ENCODE measurements at places on chromosomes 2 and 18.

DNA sequence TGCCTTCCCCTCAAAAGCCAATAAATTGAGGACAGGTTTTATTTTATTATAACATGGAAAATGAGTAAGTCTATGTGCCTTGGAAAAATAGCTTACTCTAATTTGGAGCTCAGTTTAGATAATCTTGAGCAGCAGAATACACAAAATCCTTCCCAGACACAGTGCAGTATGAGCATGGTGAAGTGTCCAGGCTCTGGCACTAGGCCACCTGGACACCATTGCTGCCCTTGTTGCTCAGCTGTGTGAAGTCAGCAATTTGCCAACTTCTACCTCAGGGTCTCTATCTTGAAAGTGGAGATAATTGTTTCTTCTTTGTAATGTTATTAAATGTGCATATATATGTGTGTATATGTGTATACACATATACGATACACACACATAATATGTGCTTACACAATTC lies 104.9 kb upstream of the CAVIN2 start:
- no peak for DNase-seq

GRCh38 chr2:130332271-130333073 lies 10.2 kb upstream of the IMP4 start:
- peak; percentile 68 for DNase-seq

GRCh38 chr18:45458033-45458432 lies 157.2 kb upstream of the SLC14A2 start:
- no peak for DNase-seq

DNA sequence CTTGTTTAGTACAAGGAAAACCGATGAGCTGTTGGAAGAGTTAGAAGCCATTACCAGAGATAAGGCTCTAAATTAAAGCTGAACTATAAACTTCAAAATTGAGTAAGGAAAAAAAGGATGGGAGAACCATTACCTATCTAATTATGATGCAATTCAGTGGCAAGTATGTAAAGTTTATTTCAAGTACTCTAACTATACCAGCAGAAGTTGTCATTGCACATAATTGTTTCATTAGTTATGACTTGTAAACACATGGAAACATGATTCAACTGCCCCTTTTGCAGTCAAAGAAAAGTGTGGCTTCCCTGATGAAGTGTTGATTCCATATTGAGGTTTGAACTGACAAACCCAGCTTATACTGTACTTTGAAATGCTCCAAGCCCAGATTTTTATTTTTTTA lies 324.1 kb upstream of the KCNJ3 start:
- no peak for DNase-seq

DNA sequence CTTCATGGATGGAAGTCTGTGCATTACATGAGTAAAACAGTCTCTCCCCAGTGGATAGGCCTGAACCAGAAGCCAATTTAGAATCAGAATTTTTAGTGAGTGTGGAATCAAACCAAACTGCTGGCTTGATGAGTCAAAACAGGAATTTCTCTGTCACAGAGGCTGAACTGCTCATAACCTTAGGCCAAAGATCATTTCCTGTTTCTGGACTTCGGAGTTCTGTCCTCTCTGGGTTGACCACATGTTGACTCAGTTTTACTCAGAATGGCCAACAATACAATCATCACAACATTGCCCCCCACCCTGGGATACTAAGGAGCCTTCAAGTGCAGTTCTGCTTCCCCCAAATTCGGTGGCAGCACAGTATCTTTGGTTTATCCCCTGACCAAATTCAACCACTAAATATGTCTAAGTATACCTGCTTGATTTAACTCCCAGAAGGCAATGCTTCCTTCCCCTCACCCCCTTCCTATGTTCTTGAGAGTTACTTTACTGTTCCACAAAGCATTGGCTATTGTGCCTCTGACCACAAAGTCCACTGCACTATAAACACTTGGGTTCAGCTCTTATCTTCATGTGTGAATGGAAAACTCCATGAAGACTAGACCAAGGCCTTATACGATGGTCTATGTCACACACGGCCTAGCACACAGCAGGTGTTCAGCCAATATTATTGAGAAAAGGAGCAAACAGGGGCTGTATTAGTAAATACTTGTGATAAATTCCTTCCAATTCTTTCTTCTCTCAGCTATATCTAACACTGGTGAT lies 67.8 kb downstream of the NXPH2 start:
- DNase-seq, result no peak

DNA sequence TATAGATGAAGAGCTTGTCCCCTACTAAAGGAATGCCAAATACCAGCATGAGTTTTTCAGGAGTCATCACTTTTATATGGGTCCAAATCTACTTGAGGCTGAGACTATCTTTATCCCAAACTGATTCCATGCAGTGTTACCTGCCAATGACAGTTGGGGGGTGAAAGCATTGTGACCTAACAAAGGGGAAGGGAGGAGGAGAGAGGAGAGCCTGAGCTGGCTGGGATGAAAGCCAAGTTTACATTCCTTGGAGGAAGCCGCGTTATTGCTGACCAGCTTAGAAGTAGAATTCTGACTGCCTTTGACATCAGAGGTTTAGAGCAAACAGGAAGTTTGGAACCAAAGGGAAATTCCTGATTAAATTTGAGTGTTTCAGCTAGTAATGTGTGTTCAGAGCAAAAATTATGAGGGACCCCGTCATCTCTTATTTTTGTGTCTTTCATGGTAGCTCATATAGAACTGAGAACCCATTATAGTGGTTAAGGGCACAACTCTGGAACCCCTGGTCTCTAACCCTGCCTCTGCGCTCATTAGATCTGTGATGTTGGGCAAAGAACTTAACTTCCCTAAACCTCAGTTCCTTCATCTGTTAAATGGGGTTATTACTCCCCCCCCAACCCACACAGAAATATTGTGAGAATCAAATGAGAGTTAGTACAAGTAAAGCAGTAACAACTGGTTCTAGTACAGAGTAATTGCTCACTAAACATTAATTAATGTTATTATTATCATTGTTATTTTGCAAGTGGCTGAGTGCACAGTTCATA lies 199.3 kb upstream of the EPAS1 start:
- DNase-seq, result peak; percentile 33

GRCh38 chr2:27489118-27489497 lies 435 bp downstream of the IFT172 start:
- no peak for DNase-seq

- DNase-seq, result no peak
These were observed 538.0 kb downstream of the TMX3 start for GRCh38 chr18:68176901-68177300.

DNA sequence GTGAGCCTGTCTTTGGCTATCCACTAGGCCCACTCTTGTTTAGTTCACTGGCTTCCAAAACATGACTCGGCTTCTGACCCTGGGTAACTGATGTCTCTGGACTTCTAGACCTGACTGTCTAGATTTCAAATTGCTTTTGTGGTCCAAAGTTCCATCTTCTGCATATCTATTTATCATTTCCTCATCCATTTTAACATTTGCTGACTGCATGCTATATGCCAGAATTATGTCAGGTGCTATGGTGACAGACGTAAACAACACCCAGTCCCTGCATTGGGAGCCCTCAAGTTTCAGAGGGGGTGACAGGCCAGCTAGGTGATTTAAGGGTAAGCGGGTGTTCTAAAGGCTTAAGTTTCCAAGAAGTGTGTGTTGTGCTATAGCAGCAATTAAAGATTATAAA lies 140.9 kb downstream of the PIEZO2 start:
- no peak for DNase-seq

- DNase-seq, result no peak
These were observed 239.0 kb downstream of the ZNF521 start for GRCh38 chr18:25112821-25113434.

DNA sequence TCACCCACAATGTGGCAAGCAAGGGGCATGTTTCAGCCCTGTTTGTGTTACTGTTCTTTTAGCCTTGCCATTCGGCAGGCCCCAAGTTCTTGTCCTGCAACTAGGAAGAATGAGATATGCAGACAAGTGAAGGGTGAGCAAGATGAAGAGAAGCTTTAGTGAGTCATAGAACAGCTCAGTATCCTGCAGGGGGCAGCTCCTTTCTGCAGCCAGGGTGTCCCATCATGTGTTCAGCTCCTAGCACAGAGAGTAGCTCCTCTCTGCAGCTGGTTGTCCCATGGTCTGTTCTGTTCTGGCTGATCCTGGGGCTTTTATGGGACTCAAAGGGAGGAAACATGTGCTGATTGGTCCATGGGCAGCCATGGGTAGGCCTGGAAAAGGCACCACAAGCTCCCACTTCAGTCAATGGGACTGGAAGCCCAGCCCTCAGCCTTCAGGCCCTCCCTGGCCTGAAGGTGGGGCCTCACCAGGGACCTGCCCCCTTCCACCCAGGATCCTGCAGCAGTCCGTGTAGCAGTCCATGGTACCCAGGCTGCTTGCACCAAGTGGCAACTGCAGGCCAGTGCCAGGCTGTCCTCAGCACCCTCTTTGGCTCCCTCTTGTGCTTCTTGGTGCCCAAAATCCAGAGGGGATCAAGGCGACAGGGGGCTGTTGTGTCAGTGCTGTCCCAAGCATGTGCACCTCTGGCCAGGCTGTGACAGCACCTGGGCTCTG lies 326.4 kb downstream of the NR4A2 start:
- peak; percentile 2 for DNase-seq

DNA sequence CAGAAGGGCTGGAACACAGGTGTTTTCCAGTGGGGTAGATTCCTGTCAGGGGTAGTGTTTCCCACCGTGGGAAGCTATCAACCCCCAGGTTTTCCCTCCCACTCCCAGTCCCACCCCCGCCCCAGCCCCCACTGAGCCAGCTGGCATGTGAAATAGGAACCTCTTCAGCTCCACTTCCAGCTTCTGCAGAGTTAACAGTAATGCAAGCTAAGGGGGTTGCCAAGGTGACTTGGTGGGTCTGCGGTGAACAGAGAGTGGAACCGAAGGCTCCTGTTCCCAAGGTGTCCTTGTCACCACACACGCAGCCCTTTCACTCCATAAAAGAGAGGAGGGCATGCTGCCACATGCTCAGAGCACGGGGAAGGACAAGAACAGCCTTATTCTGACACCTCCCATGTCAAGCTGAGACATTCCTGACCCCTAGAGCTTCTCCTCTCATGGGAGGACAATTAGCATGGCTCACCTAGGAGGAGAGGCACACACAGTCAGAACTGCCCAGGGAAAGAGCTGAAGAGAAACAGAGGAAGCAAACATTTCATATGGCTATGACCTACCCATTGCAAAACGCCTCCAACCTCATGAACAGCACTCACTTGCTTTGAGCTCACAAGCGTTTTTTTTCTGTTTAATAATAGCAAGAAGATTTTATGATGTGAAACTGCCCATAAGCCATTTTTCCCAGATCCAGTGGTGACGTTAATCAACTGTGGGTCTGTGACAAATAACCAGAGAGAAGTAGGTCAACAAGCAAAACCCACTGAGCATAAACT lies 39.8 kb upstream of the TBC1D8 start:
- no peak for DNase-seq

- DNase-seq, result no peak
These were observed 14.0 kb downstream of the TNS1 start for GRCh38 chr2:217988840-217989204.

DNA sequence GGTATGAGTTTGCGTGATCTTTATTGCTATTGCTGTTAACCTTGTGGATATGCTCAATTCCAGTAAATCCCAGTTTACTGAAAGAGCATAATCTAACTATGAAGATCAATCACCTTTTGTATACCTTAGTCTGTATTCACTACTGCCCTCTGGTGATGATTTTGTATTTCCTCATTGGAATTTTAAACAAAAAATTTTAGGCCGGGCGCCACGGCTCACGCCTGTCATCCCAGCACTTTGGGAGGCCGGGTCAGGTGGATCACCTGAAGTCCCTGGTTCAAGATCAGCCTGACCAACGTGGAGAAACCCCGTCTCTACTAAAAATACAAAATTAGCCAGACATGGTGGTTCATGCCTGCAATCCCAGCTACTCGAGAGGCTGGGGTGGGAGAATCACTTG lies 5.1 kb downstream of the COMMD1 start:
- no peak for DNase-seq

DNA sequence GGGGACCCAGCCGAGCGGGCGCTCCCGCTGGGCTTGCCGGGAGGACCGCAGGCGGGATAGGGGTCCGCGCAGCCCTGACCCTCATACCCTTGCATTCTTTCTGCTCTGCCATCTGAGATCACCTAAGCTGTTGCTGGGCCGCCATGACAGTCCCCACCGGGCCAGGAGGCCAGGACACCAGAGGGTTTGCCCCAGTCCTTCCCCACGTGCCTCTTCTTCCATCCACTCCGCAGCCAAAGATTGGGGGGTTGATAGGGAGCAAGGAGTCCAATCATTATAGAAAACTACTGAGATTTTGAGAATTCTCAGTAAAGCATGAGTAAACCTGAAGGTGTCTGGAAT lies 453 bp upstream of the GRB14 start:
- no peak for DNase-seq

DNA sequence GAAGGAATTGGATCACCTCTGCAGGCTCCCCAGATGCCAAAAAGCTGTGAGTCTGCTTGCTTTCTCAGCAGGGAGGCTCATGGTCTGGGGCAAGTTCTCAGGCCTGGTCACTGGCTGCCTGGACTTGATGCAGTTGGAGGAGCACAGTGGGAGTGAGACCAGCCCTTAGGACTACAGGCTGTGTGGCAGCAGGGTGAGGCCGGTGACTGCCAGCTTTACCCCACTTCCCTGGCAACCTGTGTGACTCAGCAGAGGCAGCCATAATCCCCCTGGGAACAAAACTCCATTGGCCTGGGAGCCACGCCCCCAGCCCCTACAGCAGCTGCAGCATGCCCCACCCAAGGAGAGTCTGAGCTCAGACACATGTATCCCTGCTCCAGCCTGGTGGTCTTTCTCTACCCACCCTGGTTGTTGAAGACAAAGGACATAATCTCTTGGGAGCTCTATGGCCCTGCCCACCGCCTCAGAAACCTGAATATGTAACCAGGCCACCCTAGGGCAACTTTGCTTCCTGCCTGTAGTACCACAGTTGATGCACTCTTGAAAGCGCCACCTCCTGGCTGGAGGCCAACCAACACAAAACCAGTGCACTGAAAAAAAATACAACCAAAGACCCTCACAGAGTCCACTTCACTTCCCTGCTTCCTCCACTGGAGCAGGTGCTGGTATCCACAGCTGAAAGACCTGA lies 106.8 kb upstream of the SPATS2L start:
- DNase-seq, result no peak

DNA sequence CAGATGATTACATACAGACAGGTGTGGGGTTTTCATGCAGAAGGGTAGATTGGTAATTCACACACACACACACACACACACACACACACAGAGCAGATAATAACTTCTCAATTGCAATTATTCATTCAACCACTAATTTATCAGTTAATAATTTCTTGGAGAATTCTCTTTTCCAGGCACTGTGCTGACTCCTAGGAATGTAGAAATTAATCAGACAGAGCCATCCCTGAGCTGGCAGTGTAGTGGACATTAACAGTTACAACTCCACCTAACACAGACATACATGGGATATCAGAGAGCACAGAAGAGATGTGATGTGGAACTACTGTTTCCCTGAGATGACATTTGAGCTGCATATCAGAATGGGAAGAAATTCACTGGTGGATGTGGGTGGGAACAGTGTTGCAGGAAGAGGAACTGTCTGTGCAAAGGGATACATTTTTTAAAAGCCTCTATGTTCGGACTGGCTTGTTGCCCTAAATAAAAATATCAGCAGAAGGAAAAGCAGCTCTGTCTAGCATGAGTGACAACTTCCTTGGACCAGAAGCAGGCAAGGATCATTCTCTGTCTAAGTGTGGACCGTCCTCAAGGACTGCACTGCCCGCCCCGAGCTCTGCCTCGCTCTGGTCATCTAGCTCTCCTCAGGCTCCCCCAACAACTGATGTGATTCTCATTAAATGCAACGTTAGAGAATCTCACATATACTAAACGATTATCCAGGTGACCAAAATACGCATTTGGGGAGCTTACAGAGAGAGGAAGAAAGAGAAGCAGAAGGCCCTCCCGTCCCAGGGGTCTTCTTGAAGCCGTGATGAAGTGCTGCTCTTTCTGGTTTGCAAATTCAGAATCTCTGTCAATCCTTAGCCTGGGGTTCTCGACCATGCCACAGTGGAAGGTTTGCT lies 173.4 kb upstream of the TRIB2 start:
- DNase-seq, result no peak

- no peak for DNase-seq
These were observed 75.9 kb downstream of the DNMT3A start for GRCh38 chr2:25265802-25266201.
